ENCODE measurements at places on chromosomes 7 and 10.

DNA sequence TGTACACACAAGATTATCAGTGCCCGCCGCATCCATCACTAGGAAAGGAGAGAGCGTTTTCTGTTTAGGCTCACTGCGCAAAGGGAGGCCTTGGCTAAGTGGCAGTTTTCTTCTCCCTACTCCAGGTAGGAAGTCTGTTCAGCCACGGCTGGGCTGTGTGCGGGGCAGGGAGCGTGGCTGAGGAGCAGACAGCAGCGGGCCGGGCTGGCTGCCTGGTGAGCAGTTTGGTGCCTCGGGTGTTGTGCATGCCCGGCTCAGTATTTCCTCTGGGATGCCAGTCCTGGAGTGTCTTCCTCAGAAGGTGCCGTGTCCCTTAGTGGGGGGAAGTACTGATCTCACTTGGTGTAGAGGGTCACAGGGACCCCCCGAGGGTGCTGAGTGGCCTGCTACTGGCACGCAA lies 114.4 kb downstream of the NT5C2 start:
- DNase-seq: no peak

DNA sequence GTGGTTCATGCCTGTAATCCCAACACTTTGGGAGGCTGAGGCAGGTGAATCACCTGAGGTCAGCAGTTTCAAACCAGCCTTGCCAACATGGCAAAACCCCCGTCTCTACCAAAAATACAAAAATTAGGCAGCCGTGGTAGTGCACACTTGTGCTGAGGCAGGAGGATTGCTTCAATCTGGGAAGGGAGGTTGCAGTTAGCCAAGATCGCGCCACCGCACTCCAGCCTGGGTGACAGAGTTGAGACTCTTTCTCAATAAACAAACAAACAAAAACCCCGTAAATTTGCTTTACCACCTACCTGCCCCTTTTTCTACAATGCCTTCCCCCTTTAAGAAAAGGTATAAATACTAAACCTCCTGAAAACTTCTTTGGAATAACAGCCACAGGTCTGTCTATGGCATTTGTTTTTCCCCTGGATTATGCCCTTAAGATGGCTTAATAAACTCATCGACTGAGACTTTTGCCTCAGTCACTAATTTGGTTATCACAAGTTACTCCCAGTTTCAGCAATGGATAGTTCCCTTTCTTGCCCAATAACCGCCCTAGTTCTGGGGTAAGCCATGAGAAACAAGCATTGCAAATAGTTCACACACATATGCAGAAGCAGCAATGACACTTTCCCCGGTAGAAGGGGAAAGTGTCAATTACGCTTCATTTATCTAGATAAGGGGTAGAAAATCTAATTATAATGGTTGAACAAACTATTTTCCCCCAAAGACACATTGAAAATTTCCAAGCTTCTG lies 52.8 kb upstream of the SVIL start:
- no peak for DNase-seq

DNA sequence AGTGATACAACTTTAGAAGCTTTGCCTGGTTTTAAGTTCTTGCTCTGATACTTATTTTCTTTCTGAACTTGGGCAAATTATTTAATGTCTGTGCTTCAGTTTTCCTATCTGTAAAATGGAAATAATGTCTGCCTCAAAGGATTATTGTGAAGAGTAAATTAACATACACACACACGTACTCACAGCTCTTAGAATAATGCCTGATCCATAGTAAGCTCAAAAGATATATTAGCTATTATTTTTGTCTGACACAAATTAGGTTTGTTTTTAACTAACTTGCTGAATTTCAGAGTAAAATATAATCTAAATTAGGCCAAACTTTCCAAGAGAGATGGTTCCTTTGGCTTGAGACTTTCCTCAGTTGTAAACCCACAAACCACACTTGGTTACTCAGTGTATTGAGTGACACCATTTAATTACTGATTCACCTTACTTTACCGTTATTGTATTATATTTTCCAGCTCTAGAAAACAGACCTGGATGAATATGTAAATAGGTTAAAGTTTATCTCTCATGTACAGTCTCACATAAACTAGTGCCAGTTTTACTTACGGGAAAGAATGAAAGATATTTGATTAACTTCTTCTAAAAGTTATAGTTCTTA lies 50.4 kb downstream of the VTI1A start:
- no peak for DNase-seq

DNA sequence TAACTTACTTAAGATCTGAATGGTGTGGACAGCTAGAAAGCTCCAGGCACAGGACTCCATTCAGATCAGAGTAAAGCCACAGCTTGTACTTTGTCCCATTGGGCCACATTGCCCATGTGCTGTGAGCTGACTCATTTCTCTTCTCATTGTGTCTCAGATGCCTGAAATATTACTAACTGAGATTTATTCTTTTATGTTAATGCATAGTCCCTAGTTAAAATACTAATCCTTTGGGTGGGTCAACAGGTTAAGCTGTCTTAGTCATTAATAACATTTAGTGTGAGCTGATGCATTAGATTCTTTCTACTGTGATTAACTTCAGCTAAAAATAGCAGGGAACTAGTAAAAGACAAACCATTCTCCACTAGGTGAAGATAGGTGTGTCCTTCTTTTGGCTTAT lies 104.7 kb upstream of the ARMC3 start:
- no peak for DNase-seq

- peak; percentile 76 for DNase-seq
Measured at GRCh38 chr7:44073664-44074348, 8.4 kb upstream of the PGAM2 start.

DNA sequence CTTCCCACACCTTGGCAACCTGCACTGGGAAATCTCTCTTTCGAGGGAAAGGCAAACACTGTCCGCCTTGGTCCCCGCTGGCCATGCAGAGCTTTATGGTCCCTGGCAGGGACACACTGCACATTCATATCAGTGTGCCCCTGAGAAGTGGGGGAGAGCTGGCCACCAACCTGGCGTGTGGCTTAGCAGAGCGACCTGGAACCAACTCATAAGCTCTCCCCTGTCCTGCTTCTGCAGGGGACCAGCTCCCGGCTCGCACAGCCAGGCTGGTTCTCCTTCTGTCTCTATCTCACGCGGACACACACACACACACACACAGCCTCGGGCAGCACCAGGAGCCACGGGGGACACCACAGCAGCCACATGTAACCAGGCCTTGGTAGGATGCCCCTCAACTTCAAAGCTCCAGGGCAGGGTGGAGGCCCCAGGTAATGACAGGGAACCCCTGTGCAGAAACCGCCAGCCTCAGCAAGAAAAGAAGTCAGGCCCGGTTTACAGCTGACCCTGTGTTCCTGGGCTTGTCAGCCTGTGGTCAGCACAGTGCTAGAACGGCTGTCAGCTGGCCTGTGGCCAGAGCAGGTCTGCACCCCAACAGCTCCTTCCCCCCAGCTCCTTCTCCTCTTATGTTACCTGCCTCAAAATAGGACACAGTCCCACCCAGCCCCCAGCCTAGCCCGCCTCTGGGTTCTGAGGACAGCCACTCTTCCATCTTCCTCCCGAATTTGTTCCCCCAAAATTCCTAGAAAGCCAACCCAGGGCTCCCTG lies 69.3 kb downstream of the OAT start:
- DNase-seq: no peak

DNA sequence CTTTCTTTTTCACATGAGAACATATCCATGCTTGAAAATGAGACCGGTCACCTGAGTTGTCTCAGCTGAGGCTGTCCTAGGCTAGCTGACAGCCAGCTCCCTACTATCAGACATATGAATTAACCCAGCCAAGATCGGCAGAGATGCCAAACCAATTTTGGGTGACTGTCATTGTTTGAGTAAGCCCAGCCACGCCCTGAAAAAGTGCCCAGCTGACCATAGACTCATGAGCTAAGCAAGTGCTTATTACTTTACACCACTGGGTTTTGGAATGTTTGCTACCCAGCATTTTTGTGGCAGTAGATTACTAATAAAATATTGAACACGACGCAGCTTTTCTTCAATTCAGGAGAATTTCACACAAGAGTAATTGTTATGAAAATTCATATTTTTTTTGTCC lies 265.2 kb upstream of the LYZL1 start:
- DNase-seq: no peak

DNA sequence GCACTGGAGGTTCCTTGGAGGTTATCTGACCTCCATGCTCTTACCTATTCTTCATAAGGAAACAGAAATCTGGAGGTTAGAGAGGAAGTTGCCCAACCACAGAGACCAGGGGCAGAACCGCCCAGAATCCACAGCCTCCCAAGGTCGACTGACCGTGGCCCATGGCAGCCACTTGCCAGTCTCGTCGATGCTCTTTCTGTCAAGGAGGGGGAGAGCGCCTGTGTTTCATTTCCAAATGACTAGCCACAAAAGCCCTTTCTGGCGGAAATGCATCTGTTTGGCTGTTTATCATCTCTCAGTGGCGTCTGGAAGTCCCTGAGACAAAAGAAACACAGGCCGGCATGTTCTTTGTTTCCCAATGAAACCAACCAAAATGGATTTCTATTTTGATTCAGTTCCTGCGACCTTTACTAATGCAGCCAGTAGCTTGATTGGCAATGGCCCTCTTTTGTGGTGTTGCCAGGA lies 2.9 kb downstream of the RAMP3 start:
- peak; percentile 61 for DNase-seq

GRCh38 chr10:58335306-58336005 lies 650 bp downstream of the UBE2D1 start:
- DNase-seq: peak; percentile 6

- no peak for DNase-seq
Measured at GRCh38 chr7:104642560-104642959, 314.2 kb downstream of the LHFPL3 start.

- DNase-seq: no peak
Measured at GRCh38 chr10:4733150-4733842, 92.7 kb upstream of the AKR1E2 start.

DNA sequence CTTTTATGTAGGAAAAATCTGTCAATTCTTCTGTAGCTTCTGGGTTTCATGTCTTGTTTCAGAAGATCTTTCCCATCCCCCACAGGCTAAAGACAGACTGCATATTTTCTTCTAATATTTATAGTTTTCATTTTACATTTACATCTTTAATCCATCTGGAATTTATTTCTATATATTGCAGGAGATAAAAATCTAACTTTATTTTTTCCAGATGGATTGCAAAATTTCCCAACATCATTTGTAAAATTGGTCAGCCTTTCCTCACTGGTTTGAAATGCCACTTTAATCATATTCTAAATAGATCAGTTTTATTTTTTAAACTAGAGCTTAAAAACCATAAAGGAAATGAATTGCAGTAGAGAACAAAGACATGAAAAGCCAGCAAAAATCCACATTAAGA lies 46.9 kb downstream of the TMEM26 start:
- no peak for DNase-seq

DNA sequence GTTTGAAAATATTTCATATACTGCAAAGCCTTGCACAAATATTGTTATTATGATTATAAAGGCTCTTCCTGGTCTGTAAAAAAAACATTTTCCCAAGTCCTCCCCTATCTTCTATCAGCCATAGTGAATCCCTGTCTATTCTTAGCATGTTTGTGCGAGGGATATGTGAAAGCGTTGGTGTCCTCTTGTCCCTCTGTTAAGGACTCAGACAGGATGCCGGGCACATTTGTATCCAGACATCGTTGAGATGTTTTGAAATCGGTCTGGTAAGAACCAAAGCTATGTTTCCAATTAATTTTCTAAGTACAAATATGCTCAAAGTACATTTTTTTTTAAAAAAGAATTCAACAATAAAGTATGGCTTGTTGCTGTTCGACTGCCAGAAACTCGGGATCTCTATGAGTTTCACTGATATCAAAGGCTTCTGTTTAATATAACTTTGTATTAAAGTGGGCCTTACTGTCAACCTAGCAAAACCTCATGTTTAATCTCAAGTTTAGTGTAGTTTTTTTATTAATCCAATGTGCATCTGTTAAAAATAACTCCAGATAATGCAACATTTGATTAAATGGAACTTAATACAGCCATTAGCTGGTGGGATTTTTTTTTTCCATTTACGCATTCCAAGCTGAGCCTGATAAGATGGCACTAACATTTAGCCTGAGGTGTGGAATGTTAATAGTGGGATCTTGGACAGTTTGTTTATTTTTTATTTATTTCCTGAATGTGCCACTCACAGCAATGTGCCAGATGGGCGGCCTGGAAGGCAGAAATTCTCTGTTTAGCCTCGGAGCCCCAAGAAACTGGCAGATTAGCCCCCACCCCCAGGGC lies 754.3 kb downstream of the LRMDA start:
- no peak for DNase-seq

GRCh38 chr7:30896783-30897637 lies 14.6 kb upstream of the AQP1 start:
- DNase-seq: no peak

- DNase-seq: no peak
Measured at GRCh38 chr7:101075646-101076045, 9.6 kb upstream of the TRIM56 start.

- no peak for DNase-seq
Measured at GRCh38 chr7:43572516-43573049, 10.3 kb upstream of the STK17A start.

DNA sequence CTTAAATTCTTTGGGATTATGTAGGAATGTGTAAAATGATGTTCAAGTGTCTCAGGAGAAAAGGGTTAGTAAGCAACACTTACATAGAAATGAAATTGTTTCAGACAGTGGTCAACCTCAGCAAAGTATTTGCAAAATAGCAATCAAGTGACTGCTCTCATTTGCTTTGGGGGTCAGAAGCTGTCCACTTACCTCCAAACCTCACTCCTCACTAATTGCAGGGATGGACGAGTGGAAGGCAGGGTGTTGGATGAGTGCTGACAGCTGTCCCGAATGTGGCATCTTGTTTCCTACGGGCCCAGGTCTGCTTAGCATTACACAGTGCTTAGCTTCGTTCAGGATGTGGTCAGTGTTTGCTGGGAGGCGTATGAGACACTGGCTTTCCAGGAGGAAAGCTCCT lies 437.0 kb downstream of the SUGCT start:
- no peak for DNase-seq

- DNase-seq: no peak
Measured at GRCh38 chr7:39310699-39311098, 255.5 kb upstream of the YAE1 start.

DNA sequence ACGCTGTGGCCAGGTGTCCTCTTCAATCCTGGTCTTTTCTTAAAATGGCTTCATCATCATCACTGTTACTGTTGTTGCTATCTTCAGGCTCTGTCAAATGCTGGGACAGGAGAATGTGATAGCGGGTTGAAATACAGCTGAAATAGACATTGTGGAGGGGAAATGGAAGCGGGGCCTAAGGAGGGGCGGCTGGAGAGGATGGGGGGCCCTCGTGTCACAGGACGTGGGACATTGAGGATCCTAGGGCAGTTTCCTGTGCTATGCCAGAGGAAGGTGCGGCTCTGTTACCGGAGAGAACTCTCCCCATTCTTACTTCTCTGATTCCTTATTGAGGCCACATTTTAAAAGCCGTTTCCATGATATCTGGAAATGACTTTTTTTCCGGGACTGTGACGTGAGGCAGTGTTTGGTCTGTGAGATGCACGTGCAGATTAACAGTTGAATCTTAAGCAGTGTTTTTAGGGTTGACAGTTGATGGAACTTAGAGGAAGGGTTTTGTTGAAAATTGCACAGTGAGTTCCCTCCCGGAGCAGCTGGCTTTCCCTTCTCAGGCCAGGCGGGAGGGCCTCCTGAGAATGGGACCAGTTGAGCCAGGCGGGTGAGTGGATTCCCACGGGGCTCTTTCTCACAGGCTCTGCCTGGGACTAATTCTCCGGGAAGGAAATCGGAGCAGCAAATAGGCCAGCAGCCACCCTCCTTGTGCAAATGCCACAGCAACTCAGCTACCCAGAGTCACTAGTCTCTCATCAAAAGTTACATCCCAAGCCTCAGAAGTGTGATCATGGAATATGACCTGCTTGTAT lies 125.2 kb downstream of the TACC2 start:
- DNase-seq: no peak
